ENCODE measurements at places on chromosomes 11 and 22.

GRCh38 chr11:66450560-66450959, 11.9 kb upstream of the MRPL11 start:
- DNase-seq = no peak

DNA sequence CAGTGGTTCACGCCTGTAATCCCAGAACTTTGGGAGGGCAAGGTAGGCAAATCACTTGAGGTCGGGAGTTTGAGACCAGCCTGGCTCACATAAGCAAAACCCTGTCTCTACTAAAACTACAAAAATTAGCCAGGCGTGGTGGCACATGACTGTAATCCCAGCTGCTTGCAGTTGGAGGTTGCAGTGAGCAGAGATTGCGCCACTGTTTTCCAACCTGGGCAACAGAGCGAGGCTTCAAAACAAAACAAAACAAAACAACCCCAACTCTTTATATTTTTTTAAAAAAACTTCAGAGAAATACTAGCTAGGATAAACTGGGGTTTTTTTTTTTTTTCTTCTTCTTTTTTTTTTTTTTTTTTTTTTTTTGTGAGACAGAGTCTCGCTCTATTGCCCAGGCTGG, 31.8 kb upstream of the RAPSN start:
- no peak for DNase-seq

DNA sequence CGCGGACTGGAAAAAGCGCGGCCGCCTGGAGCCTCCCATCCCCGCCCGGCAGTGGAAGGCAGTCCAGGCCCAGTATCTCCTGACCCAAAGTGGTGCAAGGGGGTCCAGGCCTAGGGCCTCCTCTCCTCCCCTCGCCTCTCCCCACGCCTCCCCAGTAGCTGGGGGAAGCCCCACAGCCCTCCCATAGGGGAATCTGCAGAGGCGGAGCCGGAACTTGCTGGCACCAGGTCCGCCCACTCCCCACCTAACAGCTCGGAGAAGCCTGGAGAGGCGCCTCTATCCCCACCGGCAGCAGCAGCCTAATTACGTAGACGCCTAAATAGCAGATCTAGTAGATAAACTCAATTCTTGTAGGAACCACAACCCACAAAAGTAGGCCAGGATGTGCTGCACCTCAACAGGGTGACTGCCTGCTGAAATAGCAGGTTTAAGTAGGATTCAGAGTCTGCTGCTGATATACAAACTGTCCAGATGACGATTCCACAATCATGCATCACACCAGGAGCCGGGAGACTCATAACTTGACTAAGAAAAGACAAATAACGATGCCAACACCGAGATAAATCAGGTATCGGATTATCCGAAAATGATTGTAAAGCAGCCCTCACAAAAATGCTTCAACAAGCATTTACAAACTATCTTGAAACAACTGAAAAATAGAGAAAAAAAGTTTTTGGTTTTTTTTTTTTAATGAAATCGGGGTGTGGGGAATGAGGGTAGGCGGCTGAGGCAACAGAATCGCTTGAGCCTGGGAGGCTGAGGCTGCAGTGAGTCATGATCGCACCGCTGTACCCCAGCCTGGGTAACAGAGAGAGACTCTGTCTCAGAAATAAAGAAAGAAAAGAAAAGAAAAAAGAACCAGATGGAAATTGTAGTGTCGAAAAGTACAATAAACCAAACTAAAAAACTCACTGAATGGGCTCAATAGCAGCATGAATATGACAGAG, 11.4 kb upstream of the BRD1 start:
- DNase-seq = no peak

DNA sequence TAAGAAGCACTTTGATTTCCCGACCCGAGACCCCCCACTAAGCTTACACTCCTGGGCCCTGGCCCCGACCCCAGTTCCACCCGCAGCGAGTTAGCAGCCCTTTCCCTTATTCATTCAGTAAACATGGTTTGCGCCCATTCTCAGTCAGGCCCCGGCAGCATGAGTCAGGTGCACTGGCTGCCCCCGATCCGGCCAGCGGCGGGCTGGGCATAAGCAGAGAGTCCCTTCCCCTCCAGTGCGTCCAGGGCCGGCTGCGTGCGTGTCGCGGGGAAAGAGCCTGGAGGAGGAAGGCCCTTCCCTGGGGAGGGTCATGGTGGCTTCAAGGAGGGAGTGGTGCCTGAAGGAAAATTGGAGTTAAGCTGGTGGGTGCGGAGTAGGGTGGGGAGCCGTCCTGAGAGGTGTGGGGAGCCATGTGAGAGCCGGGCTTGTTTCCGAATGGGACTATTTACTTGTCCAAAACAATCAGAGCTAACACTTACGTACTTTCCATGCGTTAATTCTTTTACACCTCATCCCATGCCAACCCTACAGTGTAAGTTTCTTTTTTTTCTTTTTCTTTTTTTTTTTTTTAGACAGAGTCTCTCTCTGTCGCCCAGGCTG, 657 bp downstream of the IGHMBP2 start:
- DNase-seq = peak; percentile 18

DNA sequence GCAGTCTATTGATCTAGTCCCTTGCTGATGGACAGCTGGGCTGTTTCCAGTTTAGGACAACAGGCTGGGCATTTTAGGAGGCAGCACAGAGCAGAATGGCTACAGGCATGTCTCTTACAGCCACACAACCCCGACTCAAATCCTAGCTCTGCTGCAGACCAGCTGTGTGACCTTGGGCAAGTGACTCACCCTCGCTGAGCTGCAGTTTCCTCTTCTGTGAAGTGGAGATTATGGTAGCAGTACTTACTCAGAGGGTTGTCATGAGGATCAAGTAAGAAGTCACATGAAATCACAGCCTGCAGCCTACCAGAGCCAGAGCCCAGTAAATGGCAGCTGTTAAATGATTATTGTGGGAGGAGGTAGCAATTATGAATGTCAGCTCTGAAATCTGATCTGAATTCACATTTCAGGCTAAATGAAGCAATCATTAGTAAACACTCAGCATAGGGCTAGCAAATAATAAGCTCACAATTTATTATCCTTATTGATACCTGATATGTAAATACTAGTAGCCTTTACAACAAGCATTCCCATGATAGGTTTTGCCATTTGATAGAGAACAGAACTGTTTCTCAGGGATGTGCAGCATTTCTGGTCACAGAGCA, 58.9 kb downstream of the MYEOV start:
- DNase-seq = no peak

DNA sequence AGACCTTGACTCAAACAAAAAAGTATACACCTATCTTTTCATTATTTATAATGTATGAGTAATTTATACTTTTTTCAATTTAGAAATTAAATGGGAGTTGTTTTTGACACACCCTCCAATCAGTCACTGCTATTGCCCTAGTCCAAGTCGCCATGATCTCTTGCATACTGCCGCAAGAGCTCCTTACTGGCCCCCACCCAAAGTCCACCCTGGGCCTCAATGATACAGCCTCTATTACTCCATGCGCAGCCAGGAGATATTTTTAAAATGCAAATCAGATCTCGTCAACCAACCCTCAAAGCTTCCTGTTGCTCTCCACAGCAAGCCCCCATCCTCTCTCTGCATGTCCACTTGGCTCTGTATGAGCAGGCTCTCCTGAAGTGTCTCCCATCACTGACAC, 12.8 kb upstream of the LMO1 start:
- DNase-seq = no peak

DNA sequence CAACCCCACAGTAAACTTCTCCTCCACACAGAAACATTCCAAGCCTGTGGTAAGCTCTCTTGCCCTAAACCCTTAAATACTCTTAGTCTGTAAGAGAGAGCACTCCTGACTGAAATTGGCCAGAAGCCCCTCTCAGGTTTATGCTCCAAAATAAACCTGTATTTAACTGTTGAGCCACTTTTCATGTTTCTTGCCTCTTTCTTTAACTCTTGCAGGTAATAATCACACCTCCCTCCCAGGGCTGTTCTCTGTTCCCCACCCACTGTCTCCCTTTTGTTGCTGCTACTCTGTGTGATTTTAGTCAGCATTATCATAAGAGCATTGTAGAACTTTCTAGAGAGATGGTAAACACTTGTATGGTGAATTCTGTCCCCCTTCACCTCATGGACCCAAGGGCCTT, 2.1 kb upstream of the IFT27 start:
- DNase-seq = no peak

GRCh38 chr11:1586699-1587098, 1.6 kb upstream of the KRTAP5-1 start:
- DNase-seq = no peak

GRCh38 chr11:68116974-68117373, 4.2 kb downstream of the CHKA start:
- DNase-seq = no peak

DNA sequence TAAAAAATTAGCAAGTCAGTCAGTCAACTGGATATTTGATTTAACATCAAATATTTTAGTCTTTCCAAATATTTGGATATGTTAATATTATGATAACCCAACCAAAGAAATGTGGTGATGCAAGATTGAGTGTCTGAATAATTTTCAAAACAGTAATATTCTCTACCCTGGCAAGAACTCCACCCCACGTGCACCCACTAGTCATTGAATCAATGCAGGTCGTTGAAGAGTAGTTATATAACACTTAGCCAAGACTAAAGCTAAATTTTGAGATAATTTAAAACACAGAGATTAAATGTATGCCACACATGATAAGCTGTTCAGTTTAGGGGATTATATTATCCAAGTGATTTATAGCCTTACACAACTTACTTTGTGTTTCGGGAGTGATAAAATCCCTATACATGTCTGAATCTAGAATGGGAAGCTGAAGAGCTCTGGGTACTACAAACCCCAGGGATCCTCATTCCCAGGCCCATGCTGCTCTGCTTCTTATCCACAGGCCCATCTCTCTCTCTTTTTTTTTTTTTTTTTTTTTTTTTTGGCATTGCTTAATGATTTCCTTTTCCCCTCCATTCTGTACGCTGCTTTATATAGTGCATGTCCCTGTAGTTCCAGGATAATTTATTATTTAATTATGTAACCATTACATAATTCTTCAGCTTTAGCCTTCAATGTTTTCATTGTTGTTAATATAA, 392.9 kb downstream of the NTM start:
- DNase-seq = no peak

DNA sequence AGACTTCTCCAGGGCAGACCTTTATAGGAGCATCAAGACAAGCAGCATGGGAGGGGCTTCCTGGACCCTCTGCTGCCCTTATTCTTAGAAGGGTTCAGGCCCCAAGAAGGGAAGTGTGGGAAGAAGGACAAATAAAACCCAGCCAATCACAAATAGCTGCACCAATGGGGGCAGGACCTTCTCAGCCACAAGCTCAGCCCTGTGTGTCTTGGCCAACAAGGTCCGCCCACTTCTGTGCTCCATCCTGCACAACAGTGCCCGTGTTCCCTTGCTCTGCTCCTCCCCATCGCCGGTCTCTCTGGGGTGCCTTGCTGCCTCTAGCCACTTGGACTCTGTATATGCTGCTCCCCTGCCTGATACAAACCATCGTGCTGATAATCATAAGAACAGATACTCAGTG, 86.1 kb downstream of the NAT10 start:
- DNase-seq = no peak

GRCh38 chr22:37459206-37459605, 27.0 kb downstream of the MFNG start:
- DNase-seq = no peak

DNA sequence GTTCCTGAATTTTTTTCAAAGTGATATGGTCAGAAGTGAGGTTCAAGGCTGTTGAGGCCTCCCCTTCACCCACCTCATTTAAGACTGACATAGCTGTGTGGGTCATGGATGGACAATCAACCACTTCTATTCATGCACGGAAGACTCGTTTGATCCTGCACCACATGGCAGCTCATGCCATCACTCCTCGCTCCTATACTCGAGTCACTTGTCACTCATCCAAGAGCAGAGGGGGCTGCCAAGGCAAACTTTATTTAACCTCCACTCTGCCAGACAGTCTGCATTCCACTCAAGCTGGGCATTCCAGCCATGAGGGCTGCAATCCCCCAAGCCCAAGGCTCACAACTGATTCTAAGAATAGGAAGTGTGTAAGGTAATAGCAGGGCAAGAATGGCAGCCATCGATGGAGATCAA, 34.1 kb downstream of the SNX19 start:
- no peak for DNase-seq

- DNase-seq = no peak
Measured at GRCh38 chr11:110431051-110431672, 1.4 kb downstream of the FDX1 start.

- DNase-seq = no peak
Measured at GRCh38 chr11:78244546-78245255, 56.0 kb downstream of the USP35 start.

- DNase-seq = no peak
Measured at GRCh38 chr22:32534252-32535235, 59.9 kb downstream of the FBXO7 start.

DNA sequence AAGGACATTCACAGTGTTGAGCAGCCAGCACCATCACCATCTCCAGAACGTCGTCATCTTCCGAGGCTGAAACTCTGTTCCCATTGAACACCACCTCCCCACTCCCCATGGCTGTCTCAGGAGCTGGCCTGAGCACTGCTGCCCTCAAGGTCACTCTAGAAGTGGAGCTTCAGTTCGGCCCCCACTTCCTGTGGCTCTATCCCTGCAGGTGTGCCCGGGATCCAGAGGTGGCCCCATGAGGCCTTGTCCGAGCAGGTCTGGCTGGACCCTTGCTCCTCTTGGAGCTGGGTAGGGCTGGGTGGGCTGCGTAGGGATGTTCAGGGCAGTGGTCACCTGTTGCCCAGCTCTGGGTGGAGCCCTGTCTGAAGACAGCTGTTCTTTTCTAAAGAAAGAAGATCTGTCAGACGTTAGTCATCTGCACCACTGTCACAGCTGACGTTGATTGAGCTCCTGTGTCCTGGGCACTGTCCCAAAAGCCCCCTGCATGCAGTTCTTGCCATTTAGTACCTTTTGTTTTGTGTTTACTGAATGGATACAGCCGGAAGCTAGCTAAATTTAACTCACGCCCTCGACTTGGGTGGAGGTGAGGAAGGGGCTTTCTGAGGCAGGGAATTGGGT, 75.5 kb upstream of the CLDN5 start:
- DNase-seq = no peak
